Thyroid gland (tissue), 4 donors: ENCODE measurements at places on chromosomes 2 and 18.

DNA sequence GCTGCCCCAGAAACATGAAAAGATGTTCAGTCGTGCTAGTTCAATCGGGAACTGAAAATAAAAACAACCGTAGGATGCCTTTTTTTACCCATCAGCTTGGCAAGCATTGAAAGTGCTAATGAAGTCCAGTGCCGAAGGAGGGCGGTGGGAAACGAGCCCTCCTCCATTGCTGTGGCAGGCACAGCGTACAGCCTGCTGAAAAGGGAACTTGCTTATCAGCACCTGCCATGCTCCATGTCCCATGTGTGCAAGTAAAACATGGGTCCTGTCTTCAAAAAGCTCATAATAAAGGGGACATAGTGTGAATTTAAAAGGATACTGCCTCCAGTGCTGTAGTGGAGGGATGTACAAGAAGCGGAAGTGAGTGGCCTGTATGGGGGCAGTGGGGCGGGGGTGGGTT, 82.4 kb downstream of the ARMC9 start:
- H3K4me3 ChIP-seq, result no peak overlapping the region
- peaks cover 26% of the 10 kb centered on the region for H3K36me3 ChIP-seq
- no peak overlapping the region for H3K27ac ChIP-seq
- no peak for DNase-seq

DNA sequence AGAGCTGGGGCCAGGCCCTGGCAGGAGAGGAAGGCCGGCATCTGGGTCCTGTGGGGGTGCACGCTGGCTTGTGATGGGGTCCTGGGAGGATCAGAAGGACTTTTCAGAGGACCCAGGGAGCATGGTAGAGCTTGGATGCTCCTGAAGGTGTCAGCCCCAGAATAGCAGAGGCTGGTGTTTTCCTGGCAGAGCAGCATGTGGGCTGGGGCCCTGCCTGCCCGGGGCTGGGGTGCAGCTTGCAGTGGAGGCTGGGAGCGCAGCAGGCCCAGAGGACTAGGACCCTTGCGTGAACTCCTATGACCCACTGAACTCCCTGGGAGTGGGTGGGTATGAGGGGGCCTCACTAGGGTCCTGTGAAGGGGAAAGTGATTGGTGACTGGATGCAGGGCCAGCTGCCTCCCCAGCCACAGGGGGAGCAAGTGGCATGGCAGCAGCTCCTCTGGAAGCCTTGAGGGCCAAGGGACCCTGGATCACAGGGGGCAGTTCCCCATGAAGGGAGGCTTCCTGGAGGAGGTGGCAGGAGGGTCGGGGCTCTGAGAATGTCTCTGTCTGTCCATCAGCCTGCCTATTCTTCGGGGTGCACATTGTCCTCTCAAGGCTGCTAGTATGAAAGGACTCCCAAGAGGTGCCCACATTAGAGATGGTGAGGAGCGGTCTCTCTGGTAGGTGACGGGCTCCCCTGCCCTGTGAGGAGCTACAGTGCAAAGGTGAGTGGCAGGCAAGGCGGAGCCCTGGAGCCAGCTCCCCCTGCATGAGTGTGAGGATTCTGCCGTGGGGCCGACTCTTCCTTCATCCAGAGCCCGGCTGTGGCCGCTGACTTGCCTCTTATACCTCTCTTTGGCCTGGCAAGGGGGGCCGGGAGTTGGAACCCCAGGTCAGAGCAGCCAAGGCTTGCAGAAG, 249.0 kb downstream of the DYSF start:
- H3K27ac ChIP-seq, result peak overlapping the region; percentile 89
- H3K36me3 ChIP-seq, result no peaks in the 10 kb centered on the region
- H3K4me1 ChIP-seq, result peaks cover 53% of the 10 kb centered on the region
- no peak overlapping the region for H3K4me3 ChIP-seq
- DNase-seq, result no peak

- no peaks in the 10 kb centered on the region for H3K36me3 ChIP-seq
- no peak for DNase-seq
- H3K4me3 ChIP-seq, result no peak overlapping the region
- H3K27ac ChIP-seq, result no peak overlapping the region
- no peaks in the 10 kb centered on the region for H3K27me3 ChIP-seq
Observed at GRCh38 chr2:44825702-44826101, 115.8 kb upstream of the SIX3 start.

DNA sequence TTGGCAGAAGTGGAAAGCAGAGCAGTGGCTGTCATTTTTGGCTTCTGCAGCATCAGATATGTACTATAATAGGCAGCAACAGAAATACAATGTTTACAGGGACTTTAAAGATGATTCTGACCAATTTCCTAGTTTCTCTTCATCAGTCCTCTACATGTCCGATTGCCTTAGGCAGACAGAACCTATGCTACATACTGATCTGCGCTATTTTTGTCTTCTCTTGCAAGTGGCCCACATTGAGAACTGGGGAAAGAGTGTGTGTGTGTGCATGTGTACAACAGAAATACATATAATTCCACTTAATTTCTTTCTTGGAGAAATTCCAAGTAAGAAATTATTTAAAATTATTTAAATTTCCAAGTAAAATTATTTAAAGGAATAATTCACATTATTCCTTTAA, 77.1 kb upstream of the CHRNA1 start:
- no peak overlapping the region for H3K27ac ChIP-seq
- peaks cover 17% of the 10 kb centered on the region for H3K4me1 ChIP-seq
- no peak overlapping the region for H3K4me3 ChIP-seq
- DNase-seq, result no peak

DNA sequence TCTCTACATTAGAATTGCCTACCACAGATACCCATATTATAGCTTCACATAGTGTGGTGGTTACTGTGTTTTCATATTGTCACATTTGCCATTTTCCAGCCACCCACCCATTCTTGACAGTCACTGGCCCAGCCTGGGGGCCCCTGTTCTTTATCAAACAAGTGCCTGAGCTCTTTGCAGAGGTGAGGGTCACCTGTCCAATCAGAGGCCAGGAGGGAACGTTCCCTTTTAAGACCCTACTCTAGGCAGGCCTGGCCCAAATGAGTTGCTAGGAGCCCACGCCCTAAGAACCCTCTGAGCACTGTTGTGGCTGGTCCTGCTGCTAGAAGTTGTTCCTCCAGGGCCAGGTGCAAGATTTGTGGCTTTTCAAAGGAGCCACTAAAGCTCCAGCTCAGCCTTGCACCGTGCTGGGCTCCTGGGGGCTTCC, 5.2 kb downstream of the IL37 start:
- H3K4me1 ChIP-seq, result no peaks in the 10 kb centered on the region
- no peaks in the 10 kb centered on the region for H3K36me3 ChIP-seq
- DNase-seq, result no peak
- H3K27ac ChIP-seq, result no peak overlapping the region
- no peaks in the 10 kb centered on the region for H3K27me3 ChIP-seq
